Ecto neural progenitor cell (in vitro differentiated cells): ENCODE measurements at places on chromosomes 4 and X.

DNA sequence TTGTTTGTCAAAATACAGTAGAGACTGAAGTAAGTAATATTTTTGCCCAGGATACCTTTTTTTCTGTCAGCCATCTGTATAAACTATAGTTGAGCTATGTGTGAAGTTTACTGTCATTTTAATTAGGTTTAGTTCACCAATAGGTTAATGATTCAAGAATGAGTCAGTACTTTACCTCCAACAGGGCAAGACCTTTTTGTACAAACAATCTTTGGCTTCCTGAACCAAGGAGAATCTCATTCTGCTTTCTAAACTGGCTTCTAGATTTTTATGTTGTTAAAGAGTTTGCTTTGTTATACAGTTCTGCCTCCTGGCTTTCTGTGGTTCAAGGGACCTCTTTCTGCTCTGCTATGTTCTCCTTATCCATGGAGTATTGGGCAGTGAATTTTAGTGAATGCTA, 412.0 kb upstream of the NR3C2 start:
- no peak for DNase-seq

DNA sequence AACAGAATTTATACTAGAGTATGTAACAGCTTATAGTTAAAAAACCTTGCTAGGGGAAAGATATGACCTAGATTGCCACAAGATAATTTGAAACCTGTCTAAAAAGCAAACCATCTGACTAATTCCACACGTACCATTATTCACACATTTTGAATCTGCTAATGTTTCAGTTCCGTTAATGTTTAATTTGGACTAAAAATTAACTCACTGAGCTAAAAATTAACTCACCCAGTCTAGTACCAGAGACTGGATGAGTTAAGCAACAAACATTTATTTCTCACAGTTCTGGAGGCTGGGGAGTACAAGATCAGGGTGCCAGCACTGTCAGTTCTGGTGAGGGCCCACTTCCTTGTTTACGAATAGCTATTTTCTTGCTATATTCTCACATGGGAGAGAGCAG, 231.5 kb upstream of the DIAPH2 start:
- no peak for DNase-seq

GRCh38 chr4:4694296-4694772, 152.5 kb upstream of the STX18 start:
- DNase-seq = no peak

DNA sequence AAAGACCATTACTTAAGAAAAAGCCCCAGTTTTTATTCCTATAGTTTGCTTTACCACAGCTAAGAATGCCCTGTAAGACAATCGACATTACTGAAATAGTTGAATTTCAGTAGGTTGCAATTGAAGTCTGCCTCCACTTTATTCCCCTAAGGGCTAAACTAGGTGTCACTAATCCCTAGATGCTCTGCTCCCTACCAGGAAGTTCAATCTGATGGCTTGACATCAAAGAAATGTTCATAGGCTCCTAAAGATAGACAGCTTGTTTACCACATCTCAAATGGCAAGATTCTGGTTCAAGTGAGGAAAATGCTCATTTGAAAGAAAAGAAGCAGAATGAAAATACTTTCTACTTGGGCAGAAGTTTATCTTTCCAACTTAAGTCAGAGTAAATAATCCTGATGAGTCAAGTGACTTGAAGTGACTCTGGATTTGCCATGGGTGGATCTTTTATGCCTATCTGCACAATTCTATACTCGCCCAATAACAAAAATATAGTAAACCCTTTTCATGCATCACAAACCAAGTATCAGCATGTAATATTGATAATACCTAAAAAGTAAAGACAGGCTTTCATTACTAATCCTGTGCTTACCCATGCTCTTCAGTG, 117.2 kb downstream of the SH3RF1 start:
- no peak for DNase-seq

DNA sequence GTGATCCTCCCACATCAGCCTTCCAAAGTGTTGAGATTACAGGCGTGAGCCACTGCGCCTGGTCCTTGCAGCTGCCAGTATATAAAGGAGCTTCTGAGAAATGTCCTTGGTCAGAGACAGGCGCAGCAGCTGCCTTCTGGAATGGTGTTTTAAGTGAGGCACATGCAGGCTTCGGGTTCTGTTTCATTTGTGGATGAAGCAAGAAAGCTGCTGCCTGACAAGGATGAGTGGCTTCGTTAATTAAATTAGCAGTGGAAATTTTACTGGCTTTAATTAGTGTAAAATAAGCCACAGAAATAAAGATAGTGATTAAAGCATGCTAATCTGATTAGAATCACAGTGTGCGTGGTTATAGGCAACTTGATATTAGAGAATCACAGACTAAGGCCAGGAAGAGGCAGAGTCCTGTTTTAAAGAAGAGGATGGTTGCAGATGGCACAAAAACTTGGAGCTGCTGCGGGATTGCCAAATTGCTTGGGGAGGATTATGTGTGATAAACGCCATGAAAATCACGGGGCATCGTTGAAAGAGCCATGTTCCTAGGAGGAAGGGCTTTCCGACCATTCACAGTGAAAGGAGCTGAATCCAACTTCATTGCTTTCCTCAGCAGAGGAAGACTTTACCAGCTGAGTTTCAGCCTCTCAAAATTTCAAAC, 348.4 kb upstream of the FAT1 start:
- no peak for DNase-seq
